ENCODE measurements at places on chromosomes 4 and X.
A peak's percentile ranks its signal among the peaks of the same experiment; 100 is the strongest.

DNA sequence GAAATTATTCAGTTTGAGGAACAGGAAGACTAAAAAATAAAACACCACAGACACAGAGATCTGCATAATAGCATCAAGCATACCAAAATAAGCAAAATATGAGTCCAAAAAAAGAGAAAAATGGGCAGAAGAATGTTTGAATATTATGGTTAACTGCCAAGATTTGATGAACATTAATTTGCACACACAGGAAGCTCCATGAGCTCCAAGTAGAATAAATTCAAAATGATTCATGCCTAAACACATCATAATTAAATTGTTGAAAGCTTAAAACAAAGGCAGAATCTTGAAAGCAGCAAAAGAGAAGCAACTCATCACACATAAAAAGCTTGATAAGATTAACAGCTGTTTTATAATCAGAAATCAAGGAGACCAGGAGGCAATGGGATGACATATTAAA, 156.6 kb upstream of the ARSJ start:
- DNase-seq, result no peak

- DNase-seq, result no peak
These were observed 113.7 kb downstream of the PARM1 start for GRCh38 chr4:75046641-75047040.

GRCh38 chr4:77605210-77605902, at the start of gene CXCL13:
TSS of gene CXCL13 (plus strand) at chr4:77605820. CDS start at chr4:77605866, 46 bp downstream.
- no peak for DNase-seq

- peak; percentile 71 for DNase-seq
These were observed 440.9 kb downstream of the MID1IP1 start for GRCh38 chrX:39242187-39242586.
